ENCODE measurements at places on chromosomes 6 and 20. TPM values are rescaled to one million over a fixed set of nuclear protein-coding genes. Genes with fewer than 3 reads are reported as not detected.

DNA sequence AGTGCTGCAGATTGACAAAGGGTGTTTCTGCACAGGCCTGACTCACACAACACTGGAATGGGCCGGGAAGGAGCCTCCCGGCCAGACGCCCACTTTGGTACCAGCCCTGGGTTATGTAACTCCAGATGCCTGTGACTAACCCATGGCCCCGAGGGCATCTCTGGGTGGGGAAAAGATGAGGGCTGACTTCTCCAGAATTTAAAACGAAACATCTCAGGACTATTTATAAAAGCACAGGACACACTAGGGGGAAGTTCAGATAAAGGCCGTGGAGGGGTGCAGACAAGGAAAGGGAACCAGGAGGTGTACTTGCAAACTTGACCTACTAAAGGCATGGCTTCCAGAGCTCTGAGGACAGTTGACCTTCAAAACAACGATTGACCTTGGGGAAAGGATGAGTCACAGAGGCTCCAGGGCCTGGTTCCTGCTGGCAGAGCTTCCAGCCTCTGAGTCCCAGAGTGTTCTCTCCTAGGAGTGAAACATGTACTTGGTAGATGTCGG lies 196.9 kb downstream of the NFATC2 start:
- no peaks in the 10 kb centered on the region for H3K36me3 ChIP-seq
- no peaks in the 10 kb centered on the region for H3K4me1 ChIP-seq

DNA sequence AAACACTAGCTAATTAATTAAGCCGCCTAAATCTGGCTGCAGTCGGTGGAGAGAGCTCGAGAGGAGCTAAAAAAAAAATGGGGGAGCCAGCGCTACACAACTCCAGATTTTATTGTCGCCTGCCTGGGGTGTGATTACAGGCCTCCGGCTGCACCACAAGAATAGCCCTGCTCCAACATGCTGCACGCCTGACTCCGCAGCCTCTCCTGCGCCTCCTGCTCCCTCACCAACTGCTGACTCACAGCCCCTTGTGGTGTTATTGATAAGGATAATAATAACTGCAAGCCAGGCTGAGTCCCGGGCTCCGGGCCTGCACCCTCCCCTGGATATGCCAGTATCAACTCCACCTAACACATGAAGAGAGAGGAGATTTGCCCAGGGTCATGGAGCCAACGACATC lies 16.8 kb downstream of the SIRPA start:
- H3K4me1 ChIP-seq: peaks cover 3% of the 10 kb centered on the region
- no peaks in the 10 kb centered on the region for H3K27me3 ChIP-seq
- no peak overlapping the region for H3K4me3 ChIP-seq
- peak overlapping the region; percentile 72 for H3K27ac ChIP-seq

DNA sequence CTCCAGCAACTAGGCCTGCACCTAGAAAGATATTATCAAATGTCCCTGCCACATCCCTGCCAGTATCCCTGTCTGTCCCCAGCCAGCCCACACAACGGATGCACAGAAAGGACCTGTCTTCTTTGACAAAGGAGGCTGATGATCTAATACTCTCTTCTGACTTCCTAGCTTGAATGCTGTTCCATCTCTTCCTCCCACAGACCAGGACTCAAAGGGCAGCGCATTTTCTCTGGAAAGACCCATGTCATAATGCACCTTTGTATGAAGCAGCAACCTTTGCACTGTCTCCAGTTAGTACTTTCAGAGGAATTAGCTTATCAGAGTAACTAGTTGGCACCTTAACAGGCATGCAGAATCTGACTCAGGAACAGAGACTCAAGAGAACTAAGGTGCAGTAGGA lies 53.3 kb upstream of the TAF8 start:
- DNase-seq: no peak
- H3K27ac ChIP-seq: no peak overlapping the region
- no peaks in the 10 kb centered on the region for H3K4me1 ChIP-seq
- no peaks in the 10 kb centered on the region for H3K36me3 ChIP-seq
- no peak overlapping the region for H3K4me3 ChIP-seq
- no peaks in the 10 kb centered on the region for H3K27me3 ChIP-seq

DNA sequence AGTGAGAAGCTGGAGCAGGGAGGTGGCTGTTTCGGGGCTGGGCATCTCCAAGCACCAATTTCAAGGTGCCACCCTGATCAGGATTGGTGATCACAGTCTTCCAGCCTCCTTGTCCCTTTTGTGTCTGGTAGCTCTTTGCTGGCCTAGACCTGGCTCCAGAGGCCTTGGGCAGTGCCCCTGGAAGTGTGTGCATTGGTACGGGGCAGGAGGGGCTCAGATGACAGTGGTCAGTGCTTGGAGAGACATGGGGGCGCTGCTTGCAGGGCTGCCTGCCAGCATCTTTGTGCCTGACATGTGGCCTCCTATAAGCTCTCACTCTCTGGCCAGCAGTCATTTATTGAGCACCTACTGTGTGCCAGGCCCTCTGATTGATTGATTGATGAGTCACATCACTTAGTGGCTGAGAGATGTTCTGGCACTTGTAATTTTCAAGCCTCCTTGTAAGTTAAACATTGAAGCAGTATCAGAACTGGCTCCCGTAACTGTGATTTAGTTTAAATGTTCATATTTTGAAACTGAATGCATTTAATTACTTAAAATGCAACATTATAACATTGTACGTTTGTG lies 61.7 kb downstream of the BCAS4 start:
- H3K4me1 ChIP-seq: no peaks in the 10 kb centered on the region
- no peaks in the 10 kb centered on the region for H3K27me3 ChIP-seq
- H3K36me3 ChIP-seq: no peaks in the 10 kb centered on the region
- H3K4me3 ChIP-seq: no peak overlapping the region
- no peak for DNase-seq

GRCh38 chr20:63091901-63092659 lies 85.3 kb upstream of the BHLHE23 start:
- no peak for DNase-seq
- H3K27ac ChIP-seq: no peak overlapping the region
- no peaks in the 10 kb centered on the region for H3K36me3 ChIP-seq
- no peaks in the 10 kb centered on the region for H3K4me1 ChIP-seq
- H3K4me3 ChIP-seq: no peak overlapping the region

- H3K36me3 ChIP-seq: no peaks in the 10 kb centered on the region
- H3K4me3 ChIP-seq: no peak overlapping the region
- no peaks in the 10 kb centered on the region for H3K27me3 ChIP-seq
- no peaks in the 10 kb centered on the region for H3K4me1 ChIP-seq
- no peak for DNase-seq
Observed at GRCh38 chr20:10448270-10449156, 13.4 kb downstream of the SLX4IP start.

GRCh38 chr6:80217794-80218193 lies 111.3 kb downstream of the BCKDHB start:
- no peak overlapping the region for H3K27ac ChIP-seq
- no peaks in the 10 kb centered on the region for H3K27me3 ChIP-seq
- no peaks in the 10 kb centered on the region for H3K4me1 ChIP-seq
- H3K4me3 ChIP-seq: no peak overlapping the region
- no peak for DNase-seq

GRCh38 chr6:13421425-13422059 lies 65.9 kb downstream of the GFOD1 start:
- DNase-seq: no peak
- peaks cover 37% of the 10 kb centered on the region for H3K4me1 ChIP-seq
- H3K4me3 ChIP-seq: no peak overlapping the region
- H3K27me3 ChIP-seq: no peaks in the 10 kb centered on the region
- peak overlapping the region; percentile 1 for H3K27ac ChIP-seq

- H3K36me3 ChIP-seq: no peaks in the 10 kb centered on the region
- H3K27me3 ChIP-seq: peaks cover 15% of the 10 kb centered on the region
- H3K27ac ChIP-seq: no peak overlapping the region
- no peaks in the 10 kb centered on the region for H3K4me1 ChIP-seq
Observed at GRCh38 chr20:6863798-6864201, 96.3 kb downstream of the BMP2 start.

DNA sequence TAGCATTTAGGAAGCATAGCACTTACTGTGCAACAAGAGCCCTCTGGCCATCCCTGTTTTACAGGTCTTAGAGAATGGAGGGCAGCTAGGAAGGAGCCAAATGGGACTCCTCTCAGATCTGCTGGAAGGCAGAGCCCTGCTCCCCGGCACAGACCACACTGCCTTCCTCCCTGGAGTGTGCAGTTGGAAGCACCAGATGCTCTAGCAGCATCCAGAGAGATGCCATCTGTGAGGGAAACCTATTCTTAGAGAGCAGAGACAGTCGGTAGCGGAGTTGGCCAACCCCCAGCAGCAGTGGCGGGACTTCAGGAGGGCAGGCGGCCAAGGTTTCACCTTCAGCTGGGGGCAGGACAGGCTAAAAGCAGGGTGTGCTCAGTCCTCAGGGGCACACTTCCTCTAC lies 16.7 kb upstream of the E2F1 start:
- peak; percentile 67 for DNase-seq
- H3K36me3 ChIP-seq: no peaks in the 10 kb centered on the region
- no peak overlapping the region for H3K4me3 ChIP-seq
- H3K27ac ChIP-seq: no peak overlapping the region
- H3K27me3 ChIP-seq: no peaks in the 10 kb centered on the region

GRCh38 chr6:54491431-54491830 lies 183.2 kb downstream of the TINAG start:
- no peaks in the 10 kb centered on the region for H3K36me3 ChIP-seq
- H3K27ac ChIP-seq: no peak overlapping the region
- no peak for DNase-seq
- no peak overlapping the region for H3K4me3 ChIP-seq
- H3K27me3 ChIP-seq: no peaks in the 10 kb centered on the region

GRCh38 chr6:63504777-63505384 lies 67.4 kb upstream of the LOC128125822 start:
- H3K36me3 ChIP-seq: no peaks in the 10 kb centered on the region
- no peak overlapping the region for H3K27ac ChIP-seq
- no peak overlapping the region for H3K4me3 ChIP-seq
- no peak for DNase-seq
- H3K27me3 ChIP-seq: no peaks in the 10 kb centered on the region

GRCh38 chr20:20487811-20488210 lies 119.9 kb downstream of the INSM1 start:
- H3K4me1 ChIP-seq: no peaks in the 10 kb centered on the region
- no peak overlapping the region for H3K4me3 ChIP-seq
- no peaks in the 10 kb centered on the region for H3K27me3 ChIP-seq
- H3K27ac ChIP-seq: no peak overlapping the region
- H3K36me3 ChIP-seq: no peaks in the 10 kb centered on the region
- DNase-seq: no peak

GRCh38 chr6:4901386-4902061 lies 102.3 kb downstream of the RPP40 start:
- peaks cover 6% of the 10 kb centered on the region for H3K4me1 ChIP-seq
- H3K36me3 ChIP-seq: peaks cover 10% of the 10 kb centered on the region
- no peak overlapping the region for H3K27ac ChIP-seq
- DNase-seq: no peak
- H3K4me3 ChIP-seq: no peak overlapping the region

DNA sequence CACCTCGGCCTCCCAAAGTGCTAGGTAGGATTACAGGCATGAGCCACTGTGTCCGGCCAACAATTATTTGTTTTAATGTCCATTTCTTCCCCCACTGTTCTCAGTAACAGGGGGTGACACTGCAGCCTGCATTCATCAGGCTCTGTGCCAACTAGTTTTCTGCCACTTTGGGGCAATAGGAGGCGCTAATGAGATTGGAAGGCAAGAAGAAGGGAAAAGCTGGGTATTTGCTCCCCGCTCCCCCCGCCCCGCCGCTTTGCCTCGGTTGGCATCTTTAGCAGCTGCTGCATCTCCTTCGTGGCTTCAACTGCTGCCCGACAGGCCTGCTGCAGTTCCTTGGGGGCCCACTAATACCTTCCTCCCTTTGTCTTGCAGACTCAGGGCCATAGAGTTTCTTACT lies 35.0 kb upstream of the MDGA1 start:
- DNase-seq: no peak
- no peak overlapping the region for H3K27ac ChIP-seq
- no peak overlapping the region for H3K4me3 ChIP-seq
- H3K36me3 ChIP-seq: no peaks in the 10 kb centered on the region
- no peaks in the 10 kb centered on the region for H3K4me1 ChIP-seq

DNA sequence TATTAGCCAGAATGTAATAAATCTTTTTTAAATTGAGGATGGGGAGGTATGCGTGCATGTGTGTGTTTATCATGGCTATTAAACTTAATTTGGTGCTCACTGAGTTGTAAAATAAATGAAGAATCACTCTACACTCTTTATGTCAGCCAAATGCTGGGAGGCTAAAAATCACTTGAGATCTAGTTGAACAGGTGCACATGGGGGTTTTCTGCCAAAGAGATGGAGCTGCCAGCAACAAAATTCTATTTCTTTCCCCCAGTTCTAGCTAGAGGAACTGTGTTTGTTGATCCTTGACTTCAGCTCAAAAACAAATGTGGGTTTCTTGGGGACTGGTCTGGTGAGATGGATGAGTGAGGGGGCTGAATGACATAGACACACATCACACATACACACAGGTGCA lies 183.3 kb upstream of the BTBD3 start:
- H3K27me3 ChIP-seq: no peaks in the 10 kb centered on the region
- H3K36me3 ChIP-seq: no peaks in the 10 kb centered on the region
- H3K27ac ChIP-seq: no peak overlapping the region
- no peaks in the 10 kb centered on the region for H3K4me1 ChIP-seq

DNA sequence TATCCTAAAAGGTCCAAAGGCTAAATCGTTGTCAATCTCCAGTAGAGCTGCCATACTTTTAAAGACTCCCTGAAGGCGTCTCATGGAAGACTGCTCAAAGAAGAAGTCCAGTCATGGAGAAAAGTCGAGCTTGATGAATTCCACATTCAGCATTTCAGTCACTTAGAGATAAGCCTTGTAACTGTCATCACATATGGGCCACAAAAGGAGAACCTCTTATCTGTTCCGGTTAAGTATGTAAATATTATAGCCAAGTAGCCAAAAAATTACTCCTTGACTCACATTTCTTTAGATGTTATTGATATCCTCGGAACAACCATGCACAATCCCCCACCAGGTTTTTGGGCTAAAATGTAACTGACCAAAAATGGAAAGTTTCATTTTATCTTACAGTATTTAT lies 9.8 kb upstream of the CNKSR3 start:
- no peaks in the 10 kb centered on the region for H3K27me3 ChIP-seq
- H3K27ac ChIP-seq: no peak overlapping the region
- peaks cover 6% of the 10 kb centered on the region for H3K4me1 ChIP-seq
- H3K4me3 ChIP-seq: no peak overlapping the region
- no peaks in the 10 kb centered on the region for H3K36me3 ChIP-seq

GRCh38 chr20:60295214-60295613 lies 337.0 kb downstream of the CDH26 start:
- no peak overlapping the region for H3K4me3 ChIP-seq
- no peaks in the 10 kb centered on the region for H3K4me1 ChIP-seq
- no peaks in the 10 kb centered on the region for H3K27me3 ChIP-seq

DNA sequence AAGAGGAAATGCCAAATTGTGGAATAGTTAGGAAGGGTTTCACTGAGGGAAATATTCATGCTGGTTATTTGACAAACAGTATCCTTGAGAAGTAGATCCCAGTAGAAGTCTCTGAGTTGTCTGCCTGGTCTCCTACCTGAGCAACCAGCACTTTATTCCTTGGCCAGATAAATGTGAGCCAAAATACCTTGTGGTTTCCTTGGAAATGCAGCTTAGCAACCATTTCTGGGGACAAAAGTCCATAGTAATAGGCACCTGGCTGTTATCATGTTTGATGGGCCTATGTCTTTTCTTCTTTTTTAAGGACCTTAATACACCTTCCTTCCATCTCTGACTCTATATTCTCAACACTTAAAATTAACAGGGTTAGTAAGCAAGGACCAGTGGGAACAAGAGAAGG lies 217.1 kb upstream of the MARCKS start:
- H3K27me3 ChIP-seq: no peaks in the 10 kb centered on the region
- no peak overlapping the region for H3K27ac ChIP-seq

Gene CDH4
- 0.20 TPM for total RNA-seq

Gene HLA-DMA
- total RNA-seq: 150 TPM

Gene WFDC10B
- total RNA-seq: not detected

Gene RGS17
- 0.14 TPM for total RNA-seq

Gene BACH2
- total RNA-seq: 7.2 TPM

Gene AGER
- total RNA-seq: not detected

Gene TCF19
- total RNA-seq: 2.7 TPM

Gene PRL
- not detected for total RNA-seq

Measured in heart left ventricle (tissue), 16 donors.